ENCODE measurements at places on chromosomes 1 and 21.

GRCh38 chr1:27366113-27366410, 699 bp downstream of the MAP3K6 start:
- peak; percentile 70 for DNase-seq

DNA sequence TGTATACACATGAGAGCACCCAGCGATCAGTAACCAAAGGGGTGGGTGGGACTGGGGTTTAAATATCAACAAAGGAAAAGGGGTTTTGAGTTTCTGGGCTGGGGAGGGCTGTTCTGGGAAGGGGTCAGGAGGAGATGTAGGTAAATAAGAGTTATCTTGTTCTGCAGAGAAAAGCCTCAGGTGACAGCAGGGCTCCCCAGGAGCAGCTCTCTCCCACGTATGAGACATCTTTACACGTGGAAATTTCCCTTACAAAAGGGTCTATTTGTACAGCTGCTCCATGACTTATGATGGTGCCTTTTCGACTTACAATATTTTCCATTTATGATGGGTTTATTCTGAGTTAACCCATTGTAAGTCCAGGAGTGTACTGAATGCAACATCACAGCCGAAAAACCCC, 16.3 kb upstream of the PADI2 start:
- no peak for DNase-seq

DNA sequence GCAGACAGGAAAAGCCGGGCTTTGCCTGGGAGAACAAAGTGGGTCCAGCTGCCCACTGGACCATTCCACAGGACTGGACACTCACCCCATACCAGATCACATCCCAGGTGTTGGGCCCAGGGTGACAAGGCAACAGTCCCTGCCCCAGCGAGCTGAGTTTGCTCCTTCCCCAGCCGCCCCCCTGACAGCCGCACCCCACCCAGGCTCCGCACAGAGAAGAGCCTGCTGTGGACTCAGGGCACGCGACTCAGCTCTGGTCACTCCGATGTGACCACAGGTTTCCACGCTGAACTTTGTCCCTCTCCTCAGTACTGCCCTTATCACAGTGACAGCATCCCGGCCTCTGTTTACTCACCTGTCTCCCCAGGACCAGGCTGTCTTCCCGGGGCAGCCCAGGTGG, 1.2 kb downstream of the BMP8B start:
- DNase-seq, result no peak

- no peak for DNase-seq
Measured at GRCh38 chr1:118487091-118487490, 302.1 kb upstream of the SPAG17 start.

GRCh38 chr1:159196543-159196942, 8.1 kb upstream of the ACKR1 start:
- DNase-seq, result no peak

DNA sequence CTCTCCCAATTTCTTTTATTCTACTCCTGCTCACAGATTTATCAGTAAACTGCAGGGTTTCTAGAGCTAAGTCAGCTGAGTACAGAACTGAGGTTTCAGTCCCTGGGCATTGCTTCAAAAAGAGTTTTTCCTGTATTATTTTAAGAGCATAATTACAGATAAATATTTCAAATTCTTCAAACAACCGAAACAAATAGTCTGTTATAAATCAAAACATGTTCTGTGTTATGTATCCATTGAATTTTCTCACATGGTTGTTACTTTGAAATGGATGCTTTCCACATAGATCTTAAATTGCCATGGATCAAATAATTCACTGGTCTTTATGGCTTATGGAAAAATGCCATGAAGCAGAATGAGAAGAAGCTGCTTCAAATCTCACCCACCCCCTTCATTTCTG, 64.5 kb downstream of the LRRC8C start:
- no peak for DNase-seq

DNA sequence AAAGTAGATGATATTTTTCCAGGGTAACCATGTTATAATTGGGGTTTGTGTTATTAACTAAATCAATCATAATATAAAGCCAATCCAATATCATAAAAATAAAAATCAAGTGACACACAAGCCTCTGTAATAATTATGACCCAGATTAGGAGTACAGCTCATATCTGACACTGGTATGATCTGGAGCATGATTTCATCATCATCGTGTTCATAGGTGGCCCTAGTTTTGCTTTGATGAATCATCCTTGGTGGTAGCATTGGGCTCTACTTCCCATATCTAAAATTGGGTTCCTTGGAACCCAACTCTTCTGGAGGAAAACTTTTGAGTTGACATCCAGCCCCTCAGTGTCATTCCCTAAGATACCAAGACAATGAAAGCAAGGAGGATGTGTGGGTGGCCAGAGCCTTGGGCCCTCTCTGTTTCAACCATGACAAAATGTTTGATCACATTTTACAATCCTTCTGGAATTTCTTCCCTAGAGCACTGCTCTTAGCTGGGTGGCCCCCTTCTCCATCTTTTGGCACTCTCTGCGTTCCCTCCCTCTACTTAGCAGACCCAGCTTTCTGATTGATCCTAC, 37.0 kb upstream of the ENAH start:
- DNase-seq, result no peak

DNA sequence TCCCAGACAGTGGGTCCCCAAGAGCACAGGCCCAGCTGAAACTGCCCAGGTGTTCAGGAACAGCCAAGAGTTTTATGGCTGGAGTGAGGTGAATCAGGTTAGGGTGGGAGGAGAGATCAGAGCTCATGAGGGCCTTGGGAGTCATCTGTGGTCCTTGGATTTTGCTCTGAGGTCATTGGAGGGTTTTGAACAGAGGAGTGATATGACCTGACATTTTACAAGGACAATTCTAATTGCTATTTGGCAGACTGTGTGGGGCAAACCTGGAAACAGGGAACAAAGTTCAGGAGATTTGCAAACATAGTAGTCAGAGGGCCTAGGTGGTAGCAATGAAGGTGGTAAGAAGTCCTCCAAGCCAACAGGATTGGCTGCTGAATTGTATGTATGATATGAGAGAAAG, 31.1 kb upstream of the LRRN2 start:
- no peak for DNase-seq

DNA sequence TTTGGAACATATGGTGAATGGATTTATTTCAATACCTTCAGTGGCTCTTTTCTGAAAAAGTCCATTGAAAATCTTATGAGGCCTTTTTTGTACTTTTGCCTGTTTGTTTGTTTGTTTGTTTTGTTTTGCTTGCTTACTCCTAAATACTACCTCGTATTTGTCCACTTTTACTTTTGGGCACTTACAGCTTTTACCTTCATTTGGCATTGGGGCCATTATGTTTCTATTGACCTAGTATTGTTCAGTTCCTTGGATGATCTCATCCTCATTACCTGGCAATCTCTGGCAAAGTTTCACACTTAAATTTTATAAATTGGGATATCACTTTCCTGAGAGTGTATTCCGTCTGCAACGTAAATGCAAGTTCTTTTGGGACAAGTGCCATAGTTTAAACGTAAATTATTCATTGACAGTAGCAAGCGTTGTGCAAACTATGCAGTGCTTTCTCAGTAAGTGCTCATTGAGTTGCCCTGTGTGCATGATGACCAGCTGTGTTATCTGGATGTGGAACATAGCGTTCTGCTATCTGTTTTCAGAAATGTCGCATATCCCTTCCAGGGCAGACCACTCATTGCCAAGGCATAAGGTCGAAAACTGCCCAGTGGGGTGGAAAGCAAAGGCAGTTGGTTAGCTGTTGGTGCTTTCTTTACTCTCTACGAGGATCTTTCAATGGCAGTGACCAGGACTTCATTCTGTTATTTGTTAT, 51.1 kb downstream of the LRRC8D start:
- DNase-seq, result no peak

DNA sequence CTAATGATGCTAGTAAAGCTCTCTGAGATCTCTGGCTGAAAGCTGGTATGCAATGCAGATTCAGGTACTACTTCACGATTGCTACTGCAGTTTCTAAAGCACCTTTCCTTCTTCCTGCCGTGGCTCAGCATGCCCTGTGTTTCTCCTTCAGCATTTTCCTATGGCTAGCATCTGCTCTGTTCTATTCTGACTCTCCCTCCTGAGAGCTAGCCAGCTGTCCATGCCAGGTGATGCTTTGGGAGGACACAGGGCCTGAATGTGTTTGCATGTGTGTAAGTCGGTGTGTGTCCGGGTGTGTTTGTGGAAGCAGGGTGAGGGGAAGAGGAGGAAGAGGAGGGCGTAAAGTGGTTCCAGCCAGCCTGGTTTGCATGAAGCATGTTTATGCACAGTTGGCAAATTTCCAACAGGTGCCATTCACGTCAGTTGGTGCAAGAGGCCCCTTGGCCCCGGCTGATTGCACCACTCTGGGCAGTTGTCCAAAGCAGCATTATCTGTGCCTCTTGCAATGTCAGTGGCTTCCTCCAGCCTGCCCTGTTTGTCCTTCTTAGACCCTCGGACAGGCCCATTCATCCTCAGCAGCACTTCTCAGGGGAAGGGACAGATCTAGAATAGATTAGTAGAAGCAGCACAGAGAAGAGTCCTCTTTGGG, 433.3 kb downstream of the DISC1 start:
- no peak for DNase-seq

- DNase-seq, result no peak
Measured at GRCh38 chr1:54135436-54136120, 17.2 kb downstream of the CDCP2 start.

DNA sequence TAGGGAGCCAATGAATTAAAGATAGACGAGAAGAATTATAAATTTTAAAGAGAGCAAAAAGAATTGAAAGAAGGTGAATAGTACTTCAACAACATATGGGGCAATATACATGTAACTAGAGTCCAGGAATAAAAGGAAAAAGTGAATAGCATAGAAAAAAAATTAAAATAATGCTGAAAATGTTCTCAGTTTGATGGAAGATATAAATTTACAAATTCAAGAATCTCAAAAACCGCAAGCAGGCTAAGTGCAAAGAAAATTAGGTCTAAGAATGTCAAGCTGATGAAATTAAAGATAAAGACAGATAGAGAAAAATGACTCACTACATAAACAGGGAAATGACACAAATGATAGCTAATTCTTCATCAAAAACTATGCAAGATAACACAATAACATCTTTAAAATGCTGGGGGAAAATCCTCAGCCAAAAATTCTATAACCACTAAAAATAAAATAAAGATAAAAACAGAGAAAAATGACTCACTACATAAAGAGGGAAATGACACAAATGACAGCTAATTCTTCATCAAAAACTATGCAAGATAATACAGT, 326.3 kb downstream of the TBX15 start:
- DNase-seq, result no peak

GRCh38 chr1:37653906-37654305, 19.2 kb upstream of the RSPO1 start:
- DNase-seq, result no peak

DNA sequence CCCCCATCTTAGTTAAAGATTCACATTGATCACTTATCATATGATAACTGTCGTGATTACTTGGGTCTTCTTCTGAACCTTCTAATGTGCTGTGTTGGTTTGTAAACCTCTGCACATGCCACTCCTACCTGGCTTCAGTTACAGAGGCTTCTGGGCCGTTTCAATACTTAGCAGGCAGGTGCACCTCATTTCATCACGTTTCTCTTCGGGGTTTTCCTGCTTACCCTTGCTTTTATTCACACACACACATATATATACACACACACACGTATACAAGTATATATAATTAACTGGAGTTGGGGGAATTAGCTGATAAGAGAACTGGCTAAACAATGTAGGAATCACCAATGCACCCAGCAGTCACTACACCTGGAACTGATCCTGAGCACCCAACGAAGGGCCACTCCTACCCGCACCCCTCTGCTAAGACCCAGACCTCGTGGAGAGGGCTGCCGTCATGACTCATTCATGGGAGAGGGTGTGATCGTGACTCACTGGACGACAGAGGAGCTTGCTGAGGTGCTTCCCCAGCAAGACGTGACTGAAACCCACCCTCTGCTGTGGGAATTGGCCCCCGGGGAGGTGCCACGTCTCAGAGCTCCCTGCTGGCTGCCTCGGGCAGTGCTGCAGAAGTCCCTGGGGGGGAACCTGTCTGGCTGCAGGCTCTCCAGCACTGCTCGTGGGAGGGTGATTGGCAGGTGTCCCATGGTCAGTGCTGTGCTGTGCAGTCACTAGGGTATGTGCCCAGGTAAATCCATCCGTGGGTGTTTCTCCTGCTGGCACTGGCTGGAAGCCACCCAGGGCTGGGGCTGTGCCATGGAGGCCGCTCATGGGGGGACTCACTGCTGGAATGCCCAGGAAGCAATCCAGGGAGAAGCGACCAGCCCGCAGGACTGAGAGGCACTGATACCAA, 166.6 kb downstream of the DYRK1A start:
- peak; percentile 23 for DNase-seq

DNA sequence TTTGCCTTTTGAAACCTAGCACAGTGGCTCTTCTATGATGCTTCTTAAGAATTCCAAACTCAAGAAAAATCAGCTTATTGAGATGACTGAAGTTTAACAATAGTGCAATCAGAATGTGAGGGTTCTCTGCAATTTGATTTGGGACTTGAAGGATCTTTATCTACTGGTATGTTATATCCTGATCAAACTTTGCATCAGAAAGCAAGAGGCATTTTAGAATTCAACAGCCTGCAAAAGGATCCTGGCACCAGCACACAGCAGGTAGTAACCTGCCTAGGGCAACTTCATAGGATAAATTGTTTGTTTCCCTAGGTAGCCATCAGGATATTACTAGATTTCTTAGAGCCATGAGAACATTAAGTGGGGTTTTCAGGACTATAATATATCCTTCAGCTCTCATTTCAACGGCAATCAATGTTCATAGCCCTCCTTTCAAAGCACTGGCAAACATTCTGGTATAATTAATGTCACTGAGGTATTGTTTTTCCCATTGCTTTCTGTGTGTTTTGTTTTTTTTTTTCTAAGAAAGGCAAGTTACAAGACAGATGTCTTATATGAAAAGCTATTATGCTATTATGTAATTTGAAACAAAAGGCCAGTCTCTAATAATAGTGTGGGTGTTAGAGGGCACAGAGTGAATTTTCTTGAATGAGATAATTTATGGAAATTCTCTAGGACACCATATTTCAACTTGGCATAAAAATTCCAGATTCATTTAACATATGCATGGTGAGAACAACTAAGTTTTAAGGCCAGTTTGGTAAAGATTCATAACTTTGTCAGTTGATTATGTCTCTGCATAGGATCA, 34.5 kb downstream of the NTNG1 start:
- DNase-seq, result no peak

- no peak for DNase-seq
Measured at GRCh38 chr1:228112617-228113016, 3.5 kb upstream of the MRPL55 start.

DNA sequence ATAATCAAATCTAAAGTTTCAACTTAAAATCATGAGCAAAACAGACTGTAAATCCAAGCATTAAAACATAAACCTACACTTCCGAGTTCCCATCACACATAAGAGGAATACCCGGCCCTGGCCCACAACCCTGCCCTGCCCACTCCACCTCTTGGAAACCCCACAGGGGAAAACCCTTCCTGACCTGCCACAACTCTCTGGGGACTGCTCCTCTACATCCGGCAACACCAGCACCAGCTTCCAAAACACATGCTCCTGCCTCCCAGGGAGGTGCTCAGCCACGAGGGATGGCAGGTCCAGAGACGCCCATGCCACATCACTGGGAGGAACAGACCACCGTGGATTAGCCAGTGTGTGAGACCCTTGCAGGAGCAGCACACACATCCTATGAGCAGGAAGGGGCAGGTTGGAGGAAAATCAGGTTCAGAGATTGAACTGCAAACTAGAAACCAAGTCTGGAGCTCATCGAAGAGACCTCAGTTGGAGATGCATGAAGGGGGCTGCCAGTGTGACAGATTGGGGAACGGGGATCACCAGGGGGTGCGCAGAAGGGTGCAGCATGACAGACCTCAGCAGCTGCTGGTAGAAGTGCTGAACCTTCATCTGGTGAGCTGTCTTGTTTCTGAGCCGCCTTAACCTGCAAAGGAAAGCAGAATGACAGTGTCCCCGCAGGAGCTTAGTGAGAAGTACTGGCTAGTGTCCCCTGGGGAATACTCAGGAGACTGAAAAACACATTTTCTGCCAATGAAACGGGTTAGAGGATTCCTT, 25.8 kb upstream of the LSS start:
- DNase-seq, result no peak
